Activated gamma-delta T cell treated with Interleukin-2 at 50 U/mL for 16 hours (primary cell): ENCODE measurements at places on chromosomes 6 and 20.

DNA sequence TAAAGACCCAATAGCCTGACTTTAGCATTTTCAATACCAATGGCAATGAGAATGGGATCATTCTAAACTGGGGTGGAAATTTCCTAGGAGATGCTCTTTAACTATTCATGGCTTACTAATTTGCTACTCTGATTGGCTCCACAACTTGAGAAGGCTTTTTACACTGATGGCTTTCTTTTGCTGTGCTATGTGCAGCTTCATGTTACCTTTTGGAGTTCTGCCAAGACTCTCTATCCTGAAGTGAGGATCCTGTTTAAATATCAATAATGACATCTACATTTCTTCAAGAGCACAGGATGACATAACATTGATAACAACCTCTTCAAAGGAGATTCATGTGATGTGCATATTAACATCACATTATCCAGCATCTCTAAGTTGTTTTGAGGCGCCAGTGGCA lies 43.4 kb upstream of the SIRPG start:
- DNase-seq: no peak

DNA sequence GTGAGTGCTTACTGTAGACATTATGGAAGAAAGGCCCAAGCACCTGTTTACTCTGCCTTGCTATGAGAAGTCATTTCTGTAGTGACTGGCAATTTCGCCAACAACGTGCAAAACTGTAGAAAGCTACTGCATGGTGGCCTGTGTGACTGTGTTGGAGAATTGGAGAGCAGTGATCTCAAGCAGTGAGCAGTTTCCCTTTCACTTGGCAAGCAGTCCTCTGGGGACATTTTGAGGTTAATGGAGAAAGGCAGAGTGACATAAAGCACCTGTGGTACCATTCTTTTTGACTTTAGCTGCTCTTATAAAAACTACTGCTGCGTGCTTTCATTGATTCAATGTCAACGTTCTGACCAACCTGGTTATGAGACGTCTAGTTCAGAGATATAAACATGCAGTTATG lies 382.6 kb upstream of the JAG1 start:
- DNase-seq: no peak

GRCh38 chr20:63316502-63316921 lies 23.5 kb downstream of the COL20A1 start:
- DNase-seq: no peak

DNA sequence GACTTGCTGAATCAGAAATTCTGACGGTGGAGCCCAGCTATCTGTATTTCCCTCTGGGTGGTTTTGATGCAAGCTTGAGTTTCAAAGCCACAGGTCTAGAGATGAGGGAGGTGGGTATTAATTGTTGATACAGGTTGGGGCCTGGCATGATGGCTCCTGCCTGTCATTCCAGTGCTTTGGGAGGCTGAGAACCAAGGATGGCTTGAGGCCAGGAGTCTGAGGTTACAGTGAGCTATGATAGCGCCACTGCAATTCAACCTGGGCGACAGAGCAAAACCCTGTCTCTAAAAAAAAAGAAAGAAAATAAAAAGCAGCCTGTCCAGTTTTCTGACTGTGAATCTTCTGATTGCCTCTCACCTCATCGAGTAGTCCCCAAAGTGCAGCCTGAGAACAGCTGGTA lies 184.8 kb upstream of the SASH1 start:
- no peak for DNase-seq

GRCh38 chr6:133991096-133991593 lies 38.1 kb downstream of the TBPL1 start:
- no peak for DNase-seq

DNA sequence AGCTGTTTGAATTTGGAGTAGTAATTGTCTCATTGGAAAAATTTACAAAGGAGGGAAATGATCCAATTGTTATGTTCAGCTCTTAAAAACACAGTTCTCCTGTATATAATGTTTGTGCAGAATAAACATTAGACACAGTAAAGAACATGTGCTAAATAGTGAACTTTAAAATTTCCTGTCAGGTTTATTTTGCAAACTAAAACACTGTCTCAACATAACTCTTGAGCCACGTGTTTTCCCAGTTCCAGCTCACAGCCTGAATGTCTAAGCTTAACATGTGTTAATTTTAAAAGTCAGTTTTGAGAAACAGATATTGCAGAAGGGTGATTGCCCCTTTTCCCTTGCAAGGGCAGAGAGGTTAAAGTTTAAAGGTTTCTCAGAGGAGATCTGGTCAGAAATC lies 20.6 kb downstream of the EPHA7 start:
- DNase-seq: no peak

DNA sequence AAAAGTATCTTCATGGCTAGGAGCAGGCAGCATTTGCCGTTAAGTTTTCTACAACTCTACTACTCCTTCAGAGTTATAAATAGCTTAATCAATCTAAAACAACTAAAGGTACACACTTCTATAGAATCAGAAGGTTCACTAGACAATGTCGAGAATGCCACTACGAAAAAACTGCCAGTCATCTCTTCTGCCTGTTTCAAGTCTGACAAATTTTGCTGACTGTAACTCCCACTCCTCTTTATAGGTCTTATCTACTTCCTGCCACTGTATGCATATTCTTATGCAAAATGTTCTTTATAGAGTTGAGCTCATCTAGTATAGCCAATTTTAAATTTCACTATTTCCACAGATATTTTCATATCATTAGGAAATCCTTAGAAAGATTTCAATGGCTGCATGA lies 160.1 kb downstream of the EYS start:
- DNase-seq: no peak
